Stimulated activated CD4-positive, alpha-beta T cell treated with anti-CD3 and anti-CD28 coated beads, TNF-alpha, amount 100 ng/mL, for 24 hours (primary cell): ENCODE measurements at places on chromosomes 12 and 14.

DNA sequence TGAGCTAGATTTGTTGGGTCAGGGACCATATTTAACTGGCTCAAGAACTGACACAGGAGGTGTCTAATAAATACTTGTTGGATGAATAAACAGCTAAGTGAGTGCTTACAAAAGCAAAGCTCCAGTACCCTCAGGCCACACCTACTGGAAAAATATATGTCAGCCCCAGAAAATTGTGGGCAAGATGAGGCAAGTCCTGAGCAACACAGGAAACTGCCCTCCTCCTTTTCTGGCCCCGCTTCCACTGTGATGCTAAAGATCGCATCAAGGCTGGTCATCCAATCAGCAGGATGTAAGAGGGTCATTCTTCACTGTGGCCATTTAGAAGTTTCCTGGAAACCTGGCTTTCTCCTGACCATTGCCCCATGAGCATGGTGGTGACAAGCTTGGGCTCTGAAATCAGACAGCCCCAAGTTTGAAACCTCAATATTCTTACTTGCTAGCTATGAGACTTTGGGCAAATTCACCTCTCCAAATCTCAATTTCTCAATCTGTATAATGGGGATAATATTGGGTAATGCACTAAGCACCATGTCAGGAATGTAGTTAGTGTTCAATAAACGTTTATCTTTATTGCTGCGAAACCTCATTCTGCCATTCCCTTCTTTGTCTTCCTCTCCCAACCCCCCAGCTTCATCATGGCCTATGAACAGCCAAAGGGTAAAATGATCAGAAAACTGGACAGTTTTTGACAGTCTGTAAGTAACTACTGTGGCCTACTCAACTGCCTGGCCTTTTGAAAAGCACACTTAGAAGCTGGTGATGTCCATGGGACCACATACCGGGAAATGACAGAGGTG, 139.3 kb upstream of the PZP start:
- DNase-seq = no peak

- DNase-seq = no peak
These were observed 54.0 kb downstream of the RBM19 start for GRCh38 chr12:113911971-113912759.

DNA sequence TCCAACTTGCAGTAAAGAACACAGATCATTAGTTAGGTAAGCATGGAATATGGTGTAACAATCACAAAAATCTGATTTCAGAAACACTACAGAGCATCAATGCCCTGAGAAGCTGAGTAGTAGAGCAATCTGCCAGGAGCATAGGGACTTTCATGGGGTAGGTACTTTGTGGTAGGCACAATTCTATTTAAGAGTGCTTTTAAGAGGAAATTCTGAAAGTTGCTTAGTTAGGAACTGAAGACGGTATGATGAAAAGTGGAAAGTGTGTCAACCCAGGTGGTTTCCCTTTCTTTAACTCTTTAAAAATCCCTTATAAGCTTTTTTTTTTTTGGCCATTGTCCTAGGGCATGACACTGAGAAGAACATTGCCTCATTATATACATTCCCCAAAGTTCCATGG, 535.7 kb upstream of the FBXO33 start:
- no peak for DNase-seq

DNA sequence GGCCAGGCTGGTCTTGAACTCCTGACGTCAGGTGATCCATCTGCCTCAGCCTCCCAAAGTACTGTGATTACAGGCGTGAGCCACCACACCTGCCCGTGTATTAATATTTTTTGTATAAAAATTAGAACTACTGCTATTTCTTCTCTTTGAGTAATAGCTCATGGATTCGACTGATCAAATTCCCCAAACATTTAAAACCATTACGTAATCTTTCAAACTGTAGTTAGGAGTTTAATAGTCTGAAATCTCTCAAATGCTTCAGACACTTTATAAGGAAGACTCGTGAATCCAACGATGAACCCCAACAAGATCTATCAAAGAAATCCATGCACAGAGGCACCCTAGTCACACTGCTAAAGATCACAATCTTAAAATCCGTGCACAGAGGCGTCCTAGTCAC, 16.1 kb downstream of the TECPR2 start:
- DNase-seq = no peak
